Kasumi-1 (cell line): ENCODE measurements at places on chromosomes 11 and 22.

GRCh38 chr11:23846902-23847422 is 649.9 kb upstream of the LUZP2 start:
- no peak for DNase-seq

- peak; percentile 61 for DNase-seq
Observed at GRCh38 chr11:85810871-85811611, at the start of gene SYTL2. TSS of gene SYTL2 (minus strand) at chr11:85811141. CDS start at chr11:85757725, 53,416 bp downstream.

GRCh38 chr11:117704395-117705100 is 92.5 kb downstream of the DSCAML1 start:
- no peak for DNase-seq

GRCh38 chr22:48179571-48180546 is 1417.4 kb downstream of the TBC1D22A start:
- DNase-seq: no peak

DNA sequence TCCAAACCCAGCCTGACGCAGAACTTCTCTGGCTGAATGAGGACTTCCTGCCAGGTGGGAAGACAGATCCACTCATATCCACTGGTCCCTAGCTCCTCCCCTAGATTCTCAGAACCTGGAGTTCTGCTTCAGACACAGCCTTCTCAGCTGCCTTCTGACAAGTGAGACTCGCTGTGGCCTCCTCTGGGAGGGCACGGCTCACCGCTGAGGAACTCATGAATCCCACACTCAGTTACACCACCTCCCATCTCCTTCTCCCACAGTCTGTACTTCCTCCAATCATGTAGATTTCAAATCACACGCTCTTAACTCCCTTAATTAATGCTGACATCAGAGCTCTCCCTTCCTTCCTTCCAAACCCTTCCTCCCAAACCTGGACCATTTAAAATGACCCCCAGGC is 86.4 kb upstream of the TMEM45B start:
- DNase-seq: no peak
